ENCODE measurements at places on chromosomes 12 and 14. TPM values are rescaled to one million over a fixed set of nuclear protein-coding genes. Genes with fewer than 3 reads are reported as not detected.

E2F7 gene
- total RNA-seq = 27.8 TPM

ABHD12B gene
- total RNA-seq = not detected

FAM186B gene
- not detected for total RNA-seq

TAS2R30 gene
- total RNA-seq = 0.20 TPM

EML5 gene
- total RNA-seq = 0.13 TPM

GPR137C gene
- 0.87 TPM for total RNA-seq

CLEC4D gene
- not detected for total RNA-seq

ANO4 gene
- total RNA-seq = 0.25 TPM

APOF gene
- total RNA-seq = not detected

IL31 gene
- not detected for total RNA-seq

TSPAN9 gene
- 30.2 TPM for total RNA-seq

TAS2R7 gene
- not detected for total RNA-seq

B3GNT4 gene
- total RNA-seq = not detected

SMIM41 gene
- total RNA-seq = not detected

HPD gene
- total RNA-seq = not detected

CLEC4A gene
- total RNA-seq = not detected
